ENCODE measurements at places on chromosomes 5 and 9. TPM values are rescaled to one million over a fixed set of nuclear protein-coding genes. Genes with fewer than 3 reads are reported as not detected.

Gene RNF183
- total RNA-seq: not detected

Gene FAM81B
- 19.7 TPM for total RNA-seq

GRCh38 chr9:92617195-92617813 lies 52.6 kb downstream of the IPPK start:
- DNase-seq: no peak

DNA sequence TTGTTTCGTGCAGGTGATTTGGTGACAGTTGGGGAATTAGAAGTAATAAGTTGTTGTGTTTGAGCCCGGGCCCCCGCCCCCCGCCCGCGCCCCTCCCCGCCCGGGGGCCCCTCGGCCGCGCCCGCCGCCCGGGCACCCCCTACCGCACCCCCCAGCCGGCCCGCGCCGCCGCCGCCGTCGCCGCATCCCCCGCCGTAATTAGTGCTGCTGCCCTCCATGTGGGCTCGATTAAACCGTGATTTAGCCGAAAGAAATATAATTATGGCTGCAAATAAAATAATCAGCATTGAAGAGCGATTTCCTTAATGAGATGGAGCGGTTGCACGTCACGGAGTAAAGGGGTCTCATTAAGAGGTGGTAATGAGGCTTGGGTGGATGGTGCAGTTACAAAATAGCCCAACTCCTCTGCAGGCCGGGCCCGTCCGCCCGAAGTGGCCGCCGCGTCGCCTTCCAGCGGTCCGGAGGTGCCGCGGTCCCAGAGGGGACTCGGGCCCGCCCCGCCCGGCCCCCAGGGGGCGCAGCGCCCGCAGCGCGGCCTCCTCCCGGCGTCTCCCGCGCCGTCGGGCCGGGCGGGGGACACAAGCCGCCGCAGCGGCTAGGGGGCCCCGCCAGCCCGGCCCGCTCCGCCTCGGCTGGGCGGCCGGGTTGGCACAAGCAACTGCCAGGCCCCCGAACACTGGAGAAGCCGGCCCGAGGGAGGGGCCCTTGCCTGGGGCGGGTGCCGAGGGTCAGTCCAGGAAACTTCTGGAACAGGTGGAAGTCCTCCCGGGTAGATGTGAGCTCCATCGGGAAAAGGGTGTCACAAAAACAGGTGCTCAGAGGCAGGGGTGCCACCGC lies 6.9 kb upstream of the OTP start:
- DNase-seq: no peak

GRCh38 chr9:112112941-112113681 lies 62.0 kb downstream of the SUSD1 start:
- DNase-seq: no peak

DNA sequence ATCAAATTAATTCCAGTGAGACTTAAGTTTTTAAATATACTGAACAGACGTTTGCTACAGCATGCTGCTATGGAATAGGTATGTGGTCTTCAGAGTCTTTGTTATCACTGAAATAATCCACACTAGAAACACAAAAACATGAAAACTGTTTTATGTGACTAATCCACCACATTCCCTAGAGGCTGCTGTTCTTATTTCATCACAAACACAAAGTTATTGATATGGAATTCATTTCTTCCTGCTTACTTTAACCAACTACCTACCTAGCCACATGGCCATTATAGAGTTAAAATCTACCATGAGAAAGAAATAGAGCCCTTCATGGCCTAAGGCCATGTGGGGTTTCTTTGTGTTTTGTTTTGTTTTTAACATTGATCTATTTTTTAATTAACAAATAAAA lies 232.3 kb upstream of the PTGER4 start:
- no peak for DNase-seq

DNA sequence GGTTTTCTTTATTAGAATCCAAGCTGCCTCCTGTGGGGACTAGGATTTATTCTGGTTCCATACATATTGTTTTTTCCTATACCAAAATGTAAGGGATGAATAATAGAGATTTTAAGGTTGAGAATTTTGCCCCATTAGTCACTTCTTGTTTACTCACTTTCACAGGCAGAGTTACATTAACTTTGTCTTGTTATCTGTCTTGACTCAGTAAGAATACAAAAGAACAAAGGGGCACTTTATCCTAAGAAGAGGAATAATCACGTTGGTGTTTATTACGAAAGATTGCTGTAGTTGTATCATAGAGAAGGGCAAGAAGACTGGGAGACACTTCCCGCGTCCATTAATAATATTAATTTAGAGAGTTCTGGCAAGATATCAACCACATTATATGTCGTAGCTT lies 599.7 kb upstream of the FTMT start:
- no peak for DNase-seq

DNA sequence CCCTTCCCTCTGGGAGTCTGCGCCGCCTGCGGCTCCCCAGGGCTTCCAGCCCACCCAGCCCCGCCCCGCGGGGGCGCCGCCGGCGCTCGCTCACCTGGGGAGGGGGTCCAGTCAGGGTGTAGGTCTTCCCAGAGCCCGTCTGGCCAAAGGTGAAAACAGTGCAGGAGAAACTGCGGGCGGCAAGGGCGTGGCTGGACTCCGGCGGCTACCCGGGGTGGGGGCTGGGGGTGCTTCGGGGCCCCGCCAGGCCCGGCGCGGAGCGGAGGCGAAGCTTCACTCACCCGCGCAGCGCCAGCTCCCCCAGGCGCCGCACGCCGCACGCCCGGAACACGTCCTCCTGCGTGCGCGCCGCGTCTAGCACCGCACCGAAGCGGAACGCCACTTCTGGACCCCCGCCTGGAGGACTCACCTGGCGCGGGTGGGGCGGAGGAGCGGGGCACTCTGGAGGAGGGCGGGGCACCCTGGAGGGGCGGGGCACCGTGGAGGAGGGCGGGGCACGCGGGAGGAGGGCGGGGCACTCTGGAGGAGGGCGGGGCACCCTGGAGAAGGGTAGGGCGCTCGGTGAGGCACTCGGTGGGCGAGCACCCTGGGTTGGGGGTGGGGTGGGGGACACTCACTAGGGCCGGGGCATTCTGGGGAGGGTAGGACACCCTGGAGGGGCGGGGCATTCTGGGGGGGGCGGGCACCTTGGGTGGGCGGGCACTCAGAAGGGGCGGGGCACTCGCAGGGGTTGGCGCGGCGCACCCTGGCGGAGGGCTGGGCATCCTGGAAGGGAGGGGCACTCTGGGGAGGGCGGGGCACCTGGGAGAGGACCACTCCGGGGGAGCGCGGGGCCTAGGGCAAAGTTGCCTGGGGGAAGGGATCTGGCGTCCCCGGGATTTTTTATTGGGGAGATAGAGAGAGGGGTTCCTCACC lies 814 bp downstream of the KIF12 start:
- peak; percentile 39 for DNase-seq

GRCh38 chr5:173675287-173675996 lies 59.0 kb upstream of the BOD1 start:
- no peak for DNase-seq

DNA sequence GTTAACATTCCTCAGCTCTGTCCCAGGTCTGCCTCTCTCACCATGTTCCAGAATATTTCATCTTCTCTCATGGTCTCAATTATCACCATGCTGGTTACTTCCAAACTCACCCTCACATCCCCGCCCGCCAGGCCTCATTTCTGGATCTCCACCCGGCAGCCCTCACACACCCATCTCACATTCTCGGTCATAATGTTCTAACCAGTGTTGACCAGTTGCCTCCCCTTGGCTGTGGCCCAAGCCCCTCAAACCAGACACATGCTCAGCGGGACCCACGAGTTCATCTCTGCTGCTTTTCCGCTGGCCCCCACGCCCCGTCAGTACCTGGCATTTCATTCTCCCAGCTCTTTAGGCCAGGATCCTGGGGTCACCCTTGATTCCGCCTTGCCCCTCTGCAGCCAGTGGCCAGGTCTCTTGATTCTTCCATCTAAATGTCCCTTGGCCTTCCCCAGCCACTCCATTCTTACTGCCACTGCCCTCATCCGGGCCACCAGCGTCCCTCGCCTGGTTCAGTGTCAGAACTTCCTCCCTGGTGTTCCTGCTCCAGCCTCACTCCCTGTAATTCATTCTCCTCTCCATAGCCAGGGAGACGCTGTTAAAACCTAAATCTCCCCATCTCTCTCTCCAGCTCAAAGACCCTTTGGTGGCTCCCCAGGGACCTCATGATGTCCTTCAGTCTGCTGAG lies 141.7 kb downstream of the MVB12B start:
- no peak for DNase-seq

DNA sequence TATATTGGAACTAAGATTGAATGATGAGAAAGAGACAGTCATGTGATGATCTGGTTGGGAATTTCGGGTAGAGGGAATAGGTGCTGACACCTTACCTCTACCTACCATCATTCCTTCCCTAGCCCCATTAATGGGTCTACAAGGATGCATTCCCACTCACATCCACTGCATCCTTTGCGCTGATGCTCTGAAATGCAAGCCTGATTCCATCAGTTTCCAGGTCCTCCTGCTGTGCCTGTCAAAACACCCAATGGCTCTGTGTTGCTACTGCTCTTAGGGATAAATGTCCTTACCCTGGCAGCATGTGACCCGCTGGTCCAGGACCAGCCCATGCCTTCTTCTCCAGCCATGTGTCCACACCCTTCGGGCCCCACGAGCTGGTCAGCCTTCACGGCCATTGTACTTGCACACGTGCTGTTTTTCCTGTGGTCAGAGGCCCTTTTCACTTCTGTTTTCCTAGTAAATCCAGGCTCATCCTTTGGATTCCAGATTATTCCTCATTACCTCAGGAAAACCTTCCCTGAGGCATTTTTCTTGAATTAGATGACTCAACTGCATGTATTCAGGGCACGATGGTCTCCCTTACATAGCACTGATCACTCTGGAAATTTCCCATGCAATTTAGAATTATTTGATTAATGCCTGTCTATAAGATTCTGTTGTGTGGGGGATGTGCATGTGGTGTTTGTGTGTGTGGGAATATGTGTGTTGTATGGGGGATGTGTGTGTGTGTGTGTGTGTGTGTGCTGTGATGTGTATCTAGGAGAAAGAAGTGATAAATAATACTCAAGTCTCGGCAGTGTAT lies 185.0 kb downstream of the DIRAS2 start:
- DNase-seq: no peak

DNA sequence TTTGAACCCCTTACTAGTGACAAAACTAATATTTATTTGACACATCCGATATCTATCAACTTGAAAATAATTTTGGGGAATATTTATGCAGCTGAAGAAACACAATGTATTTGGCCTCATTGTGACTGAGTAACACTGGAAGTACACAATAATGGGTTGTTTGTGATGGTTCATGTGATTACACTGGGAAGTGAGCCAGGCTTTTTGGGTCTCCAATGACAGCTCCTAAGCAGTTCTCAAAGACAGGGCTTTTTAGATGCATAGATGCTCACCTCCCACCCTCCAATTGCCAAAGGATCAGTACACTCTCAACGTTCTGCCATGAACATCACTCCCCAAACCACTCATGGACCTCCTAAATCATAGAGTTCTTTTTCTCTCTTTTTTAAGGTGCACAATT lies 170.0 kb downstream of the SLC24A2 start:
- DNase-seq: no peak

GRCh38 chr5:28822071-28822470 lies 1783.7 kb upstream of the CDH9 start:
- no peak for DNase-seq

DNA sequence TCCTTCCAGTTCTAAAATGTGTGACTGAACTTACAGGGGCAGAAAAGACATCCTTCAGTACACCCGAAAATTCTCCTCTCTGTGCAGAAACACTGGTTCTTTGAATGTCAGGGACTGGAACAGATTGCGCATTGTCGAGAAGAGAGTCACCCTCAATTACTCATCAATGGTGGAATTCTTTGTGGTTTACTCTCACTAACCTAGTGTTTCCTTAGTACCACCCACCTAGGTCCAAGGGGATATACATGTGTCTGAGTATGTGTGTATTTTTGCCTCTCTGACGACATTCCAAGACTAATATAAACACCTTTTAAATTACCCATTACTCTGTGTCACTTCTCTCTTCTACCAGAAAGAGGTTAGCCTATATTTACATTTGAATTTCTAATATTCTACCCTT lies 660.8 kb downstream of the TLE1 start:
- DNase-seq: no peak

Measured in right cardiac atrium (tissue), 5 donors.